Retina (tissue), 1 donor: ENCODE measurements at places on chromosomes 4 and X.
A peak's percentile ranks its signal among the peaks of the same experiment; 100 is the strongest.

GRCh38 chr4:47198791-47199190, 167.4 kb downstream of the GABRB1 start:
- no peak for DNase-seq

- no peak for DNase-seq
These were observed 294.1 kb downstream of the STIM2 start for GRCh38 chr4:27154706-27155105.

GRCh38 chrX:136260776-136261175, 9.6 kb upstream of the MAP7D3 start:
- DNase-seq: no peak

- DNase-seq: no peak
These were observed 7.3 kb downstream of the SEC24B start for GRCh38 chr4:109440948-109441347.

DNA sequence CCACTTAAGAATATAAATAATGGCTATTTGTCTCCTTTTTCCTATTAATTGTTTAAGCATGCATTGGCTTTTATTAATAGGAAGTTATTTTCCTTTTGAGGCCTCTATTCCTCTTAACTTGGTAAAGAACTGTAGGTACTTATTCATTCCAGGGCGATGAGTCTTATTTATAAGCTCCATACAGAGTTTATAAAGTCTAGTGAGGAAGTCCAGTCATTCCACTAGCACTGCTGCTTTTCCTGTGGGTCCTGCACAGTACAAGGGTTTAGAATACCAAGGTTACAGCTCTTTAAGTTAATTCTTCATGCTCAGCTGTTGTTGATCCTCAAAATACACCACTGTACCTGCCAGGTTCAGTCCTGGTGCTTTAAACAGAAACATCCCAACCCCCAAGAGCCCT, 28.5 kb upstream of the WNK3 start:
- no peak for DNase-seq

DNA sequence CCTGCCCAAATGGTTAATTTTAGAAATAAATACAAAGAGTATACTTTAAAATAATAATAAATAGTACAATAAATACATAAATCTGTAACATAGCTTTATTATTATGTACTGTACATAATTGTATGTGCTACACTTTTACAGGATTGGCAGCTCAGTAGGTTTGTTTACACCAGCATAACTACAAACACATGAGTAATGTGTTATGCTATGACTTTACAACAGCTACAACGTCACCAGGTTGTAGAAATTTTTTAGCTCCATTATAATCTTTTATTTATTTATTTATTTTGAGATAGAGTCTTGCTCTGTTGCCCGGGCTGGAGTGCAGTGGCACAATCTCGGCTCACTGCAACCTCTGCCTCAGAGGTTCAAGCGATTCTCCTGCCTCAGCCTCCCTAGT, 31.8 kb downstream of the RNF150 start:
- no peak for DNase-seq

- DNase-seq: peak; percentile 33
These were observed 189.1 kb upstream of the C1QTNF7 start for GRCh38 chr4:15238720-15239119.

DNA sequence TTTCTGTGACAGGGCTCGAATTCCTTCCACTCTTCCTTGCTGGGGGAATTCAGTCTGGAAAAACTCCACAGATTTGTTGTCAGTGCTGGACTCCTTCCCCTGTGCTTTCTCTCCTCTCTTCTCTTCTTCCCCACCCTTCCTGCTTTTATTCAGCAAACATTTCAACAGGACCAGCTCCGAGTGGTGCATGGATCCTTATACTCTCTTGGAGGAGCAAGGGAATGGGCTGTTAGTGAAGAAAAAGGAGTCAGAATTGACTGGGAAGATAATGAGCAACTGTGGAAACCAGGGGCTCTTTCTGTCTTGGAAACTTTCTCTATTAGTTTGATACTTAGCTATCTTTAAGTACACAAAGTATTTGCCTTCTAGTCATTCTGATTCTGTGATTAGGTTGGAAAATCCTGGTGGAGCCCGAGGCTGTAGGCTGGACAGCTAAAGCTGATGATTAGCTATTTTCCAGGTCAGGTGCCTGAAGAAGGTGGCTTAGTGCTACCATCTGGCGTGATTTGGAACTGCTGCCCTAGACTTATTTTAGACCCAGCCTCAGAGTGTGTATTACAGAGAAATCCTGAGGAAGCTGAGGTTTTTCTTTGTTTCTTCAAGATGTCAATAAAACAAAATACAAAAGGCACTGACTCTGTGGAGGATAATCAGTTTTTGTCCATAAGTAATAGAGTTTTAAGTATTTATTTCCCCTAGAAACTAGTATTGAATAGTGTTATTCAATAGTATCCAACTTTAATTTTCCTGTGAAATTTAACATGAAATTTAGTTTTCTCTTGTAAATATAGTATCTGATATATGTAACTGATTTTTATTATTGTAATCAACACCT, 38.4 kb downstream of the NAP1L5 start:
- DNase-seq: peak; percentile 38

DNA sequence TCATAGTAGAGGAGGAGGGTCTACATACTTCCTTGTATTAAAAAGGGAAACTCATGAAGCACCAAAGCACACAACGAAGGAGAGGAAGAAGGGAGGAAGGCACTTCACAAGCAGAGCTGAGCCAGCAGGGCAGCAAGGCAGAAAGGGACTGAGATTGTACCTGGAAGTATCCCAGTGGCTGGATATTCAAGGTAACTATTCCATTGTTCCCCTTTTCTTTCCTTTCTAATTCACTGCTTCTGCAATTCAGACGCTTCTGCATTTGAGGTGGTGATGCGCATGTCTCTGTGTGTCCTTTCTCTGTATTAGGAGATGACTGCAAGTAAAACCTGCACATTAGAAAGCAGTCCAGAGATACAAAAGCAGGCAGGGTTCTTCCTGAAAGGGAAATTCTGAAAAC, 54.9 kb downstream of the UBQLN2 start:
- no peak for DNase-seq

GRCh38 chr4:84341559-84341958, 157.5 kb downstream of the NKX6-1 start:
- no peak for DNase-seq
